NCI-H446 treated with DMSO at 0.1 percent for 48 hours (cell line): ENCODE measurements at places on chromosomes 12 and 14.

GRCh38 chr12:132186857-132187620, 42.8 kb downstream of the NOC4L start:
- DNase-seq: no peak

- DNase-seq: no peak
Measured at GRCh38 chr12:70543444-70543843, 93.8 kb downstream of the PTPRB start.

GRCh38 chr14:33780035-33780434, 170.8 kb downstream of the EGLN3 start:
- DNase-seq: no peak

DNA sequence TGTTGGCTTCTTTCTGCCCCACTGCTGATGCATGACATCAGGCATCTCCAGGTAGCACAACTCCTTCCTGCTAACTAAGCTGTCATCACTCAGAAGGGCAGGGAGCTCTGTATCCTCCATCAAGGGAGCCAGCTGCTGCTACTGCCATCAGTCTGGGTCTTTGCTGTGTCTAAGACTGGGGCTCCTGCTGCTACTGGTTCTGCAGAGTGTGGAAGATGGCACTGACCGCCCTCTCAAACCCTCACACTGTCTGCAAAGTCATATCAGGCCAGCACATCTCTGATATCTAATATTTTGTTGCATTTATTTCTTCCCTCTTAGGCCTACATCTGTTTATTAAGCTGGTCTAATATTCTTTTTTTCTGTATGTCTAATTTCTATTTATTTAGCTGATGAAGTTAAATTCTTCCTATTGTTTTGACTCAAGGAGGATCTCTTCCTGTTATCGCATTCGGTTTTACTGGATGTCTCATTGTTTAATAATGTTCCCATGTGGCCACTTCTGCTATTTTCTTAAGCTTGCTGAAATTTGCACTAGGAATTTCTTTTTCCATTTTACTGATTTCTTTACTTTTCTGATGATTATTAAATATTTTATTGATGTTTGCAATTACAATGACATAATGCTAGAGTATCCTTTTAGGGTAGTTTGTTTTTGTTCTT, 7.6 kb upstream of the E2F7 start:
- no peak for DNase-seq

DNA sequence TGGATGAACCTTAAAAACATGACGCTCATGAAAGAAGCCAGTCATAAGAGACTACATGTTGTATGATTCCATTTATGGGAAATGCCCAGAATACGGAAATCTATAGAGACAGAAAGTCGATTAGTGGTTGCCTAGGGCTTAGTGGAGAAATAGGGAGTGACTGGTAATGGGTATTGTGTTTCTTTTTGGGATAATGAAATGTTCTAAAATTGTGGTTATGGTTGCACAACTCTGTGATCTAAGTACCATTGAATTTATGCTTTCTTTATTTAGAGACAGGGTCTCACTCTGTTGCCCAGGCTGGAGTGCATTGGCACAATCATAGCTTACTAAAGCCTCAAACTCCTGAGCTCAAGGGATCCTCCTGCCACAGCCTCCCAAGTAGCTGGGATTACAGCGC, 8.0 kb downstream of the RBMS2 start:
- no peak for DNase-seq

DNA sequence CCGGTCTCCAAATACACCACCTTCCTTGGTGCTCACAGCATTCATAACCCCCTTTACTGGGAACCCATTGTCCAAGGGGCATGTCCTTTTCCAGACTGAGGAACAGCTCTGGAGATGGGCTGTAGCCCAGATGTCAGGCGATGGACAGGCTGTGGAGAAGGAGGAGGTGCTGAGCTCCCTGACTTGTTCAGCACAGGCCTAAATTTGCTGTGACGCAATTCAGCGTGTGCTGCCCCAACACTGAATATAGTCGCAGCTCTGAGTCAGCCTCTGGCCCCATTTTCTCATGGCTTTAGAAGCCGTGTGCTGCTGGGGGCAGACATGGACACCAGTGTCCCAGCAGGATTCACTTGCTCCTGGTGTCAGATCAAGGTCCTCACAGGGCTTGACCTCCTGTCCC, 269.1 kb downstream of the EMP1 start:
- DNase-seq: no peak

- DNase-seq: peak; percentile 89
Measured at GRCh38 chr14:99274346-99275221, 2.6 kb upstream of the BCL11B start.

DNA sequence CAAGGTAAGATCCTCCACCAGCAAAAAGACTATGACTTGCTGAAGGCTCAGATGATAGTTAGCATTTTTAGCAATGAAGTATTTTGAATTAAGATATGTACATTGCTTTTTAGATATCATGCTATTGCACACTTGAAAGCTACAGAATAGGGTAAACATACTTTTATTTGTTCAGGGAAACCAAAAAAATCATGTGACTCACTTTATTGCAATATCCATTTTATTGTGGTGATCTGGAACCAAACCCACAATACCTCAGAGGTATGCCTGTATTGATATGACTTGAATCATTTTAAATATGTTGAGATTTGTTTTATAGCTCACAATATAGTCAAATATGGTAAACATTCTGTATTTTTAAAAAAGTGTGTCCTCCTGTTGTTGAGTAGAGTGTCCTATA, 96.1 kb downstream of the DIO3 start:
- no peak for DNase-seq
